ENCODE measurements at places on chromosomes 1 and 21.

GRCh38 chr21:39852021-39852721 lies 15.1 kb upstream of the PCP4 start:
- H3K4me3 ChIP-seq, result no peak overlapping the region
- H3K36me3 ChIP-seq, result no peaks in the 10 kb centered on the region
- no peaks in the 10 kb centered on the region for H3K4me1 ChIP-seq
- H3K27me3 ChIP-seq, result no peaks in the 10 kb centered on the region
- DNase-seq, result no peak

DNA sequence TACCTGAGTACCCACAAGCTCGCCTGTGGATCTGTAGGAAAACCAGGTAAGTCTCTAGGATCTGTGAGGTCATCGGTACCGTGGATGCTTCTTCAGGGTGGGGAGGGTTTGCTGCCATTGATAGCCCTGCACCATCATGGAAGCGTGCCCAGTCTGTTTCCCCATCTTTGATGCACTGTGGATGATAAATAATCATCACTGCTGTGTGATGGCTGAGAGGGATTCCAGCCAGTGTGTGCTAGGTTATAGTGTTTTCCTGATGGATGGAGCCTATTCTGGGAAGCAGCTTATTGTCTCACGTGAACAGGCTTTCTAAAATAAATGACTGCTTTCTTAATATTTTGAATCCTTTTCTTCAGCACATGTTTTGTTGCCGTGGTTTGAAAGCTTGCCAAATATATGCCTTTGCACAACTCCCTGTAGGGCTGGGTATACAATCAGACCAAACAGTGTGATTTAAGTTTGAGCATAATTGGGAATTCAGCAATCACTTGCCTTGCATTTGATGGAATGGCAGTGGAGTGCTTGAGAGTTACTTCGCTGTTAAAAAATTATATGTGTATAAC lies 113.8 kb downstream of the CAMTA1 start:
- H3K27ac ChIP-seq, result no peak overlapping the region
- no peaks in the 10 kb centered on the region for H3K36me3 ChIP-seq
- no peak for DNase-seq
- no peaks in the 10 kb centered on the region for H3K4me1 ChIP-seq

DNA sequence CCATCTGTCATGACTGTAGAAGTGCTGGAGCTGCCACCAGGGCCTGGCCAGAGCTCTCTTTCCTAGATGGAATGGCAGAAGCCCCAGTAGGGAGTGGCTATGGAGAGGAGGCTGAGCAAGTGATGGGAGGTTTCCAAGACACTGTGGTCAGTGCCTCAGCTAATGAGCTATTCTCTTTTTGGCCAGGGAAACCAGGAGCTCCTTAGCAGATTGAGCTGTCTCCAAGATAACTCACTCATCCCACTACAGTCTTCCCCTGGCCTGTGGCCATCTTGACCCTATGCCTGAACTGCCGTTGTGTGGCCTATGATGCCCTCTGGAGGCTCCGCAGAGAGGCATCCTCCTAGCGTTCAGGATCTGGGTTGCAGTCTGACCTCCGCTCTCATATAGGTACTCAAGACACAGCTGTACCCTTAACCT lies 60.5 kb downstream of the ERI3 start:
- no peak for DNase-seq
- no peaks in the 10 kb centered on the region for H3K27me3 ChIP-seq
- H3K4me1 ChIP-seq, result no peaks in the 10 kb centered on the region
- H3K4me3 ChIP-seq, result no peak overlapping the region
- peaks cover 25% of the 10 kb centered on the region for H3K36me3 ChIP-seq
- no peak overlapping the region for H3K27ac ChIP-seq

DNA sequence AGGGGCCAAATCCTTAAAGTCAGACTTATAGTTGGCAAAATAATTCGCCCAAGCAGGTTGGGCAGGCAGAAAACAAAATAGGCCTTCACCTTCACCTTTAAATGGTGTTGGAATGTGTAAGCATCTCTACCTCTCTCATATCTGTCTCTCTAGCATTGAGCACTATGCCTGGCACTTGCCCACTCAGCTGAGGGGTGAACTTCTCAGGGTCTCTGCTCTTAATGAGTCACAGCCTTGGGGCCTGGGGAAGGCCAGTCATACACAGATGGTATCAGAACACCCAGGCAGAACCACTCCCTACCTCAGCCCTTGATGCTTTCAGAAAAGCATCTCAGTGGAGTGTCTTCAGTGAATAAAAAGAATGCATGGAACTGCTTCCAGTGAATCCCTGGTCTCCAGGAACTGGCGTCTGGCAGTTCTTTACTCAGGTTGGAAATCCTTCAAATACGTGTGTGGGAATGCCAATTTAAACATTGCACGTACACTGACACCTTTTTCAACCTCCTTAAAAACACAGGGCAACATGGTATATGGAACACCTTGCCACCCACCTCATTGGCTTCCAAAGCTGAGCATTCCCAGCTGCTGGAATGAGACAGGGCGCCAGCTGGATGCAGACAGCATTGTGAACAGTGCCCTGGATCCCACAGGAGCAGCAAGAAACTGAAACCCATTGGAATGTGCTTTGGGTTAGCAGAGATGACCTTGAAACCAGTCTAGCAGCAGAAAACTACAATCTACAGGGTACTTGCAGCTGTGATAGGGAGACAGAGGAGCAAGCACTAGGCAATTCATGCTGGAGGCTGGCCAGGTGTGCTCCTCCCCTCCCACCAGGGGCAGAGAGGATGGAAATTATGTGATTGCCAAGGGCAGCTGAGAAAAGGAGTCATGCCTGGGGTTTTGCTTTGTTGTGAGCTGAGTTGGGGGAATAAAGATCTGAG lies 30.0 kb downstream of the ZNF697 start:
- no peaks in the 10 kb centered on the region for H3K4me1 ChIP-seq
- H3K4me3 ChIP-seq, result no peak overlapping the region
- no peaks in the 10 kb centered on the region for H3K36me3 ChIP-seq
- no peak for DNase-seq
- H3K27me3 ChIP-seq, result no peaks in the 10 kb centered on the region

GRCh38 chr1:22119626-22120468 lies 23.1 kb downstream of the WNT4 start:
- DNase-seq, result peak; percentile 38
- H3K27ac ChIP-seq, result no peak overlapping the region
- H3K36me3 ChIP-seq, result peaks cover 12% of the 10 kb centered on the region

GRCh38 chr1:69992594-69992993 lies 212.8 kb downstream of the LRRC40 start:
- DNase-seq, result no peak
- H3K36me3 ChIP-seq, result no peaks in the 10 kb centered on the region
- no peak overlapping the region for H3K27ac ChIP-seq
- H3K4me3 ChIP-seq, result no peak overlapping the region
- no peaks in the 10 kb centered on the region for H3K27me3 ChIP-seq

- H3K4me3 ChIP-seq, result no peak overlapping the region
- DNase-seq, result no peak
These were observed 32.6 kb downstream of the ATP1B1 start for GRCh38 chr1:169138866-169139670.

GRCh38 chr1:61461406-61462384 lies 263.2 kb downstream of the TM2D1 start:
- H3K4me1 ChIP-seq, result no peaks in the 10 kb centered on the region
- no peak for DNase-seq
- H3K36me3 ChIP-seq, result no peaks in the 10 kb centered on the region
- H3K27me3 ChIP-seq, result no peaks in the 10 kb centered on the region
- no peak overlapping the region for H3K4me3 ChIP-seq

DNA sequence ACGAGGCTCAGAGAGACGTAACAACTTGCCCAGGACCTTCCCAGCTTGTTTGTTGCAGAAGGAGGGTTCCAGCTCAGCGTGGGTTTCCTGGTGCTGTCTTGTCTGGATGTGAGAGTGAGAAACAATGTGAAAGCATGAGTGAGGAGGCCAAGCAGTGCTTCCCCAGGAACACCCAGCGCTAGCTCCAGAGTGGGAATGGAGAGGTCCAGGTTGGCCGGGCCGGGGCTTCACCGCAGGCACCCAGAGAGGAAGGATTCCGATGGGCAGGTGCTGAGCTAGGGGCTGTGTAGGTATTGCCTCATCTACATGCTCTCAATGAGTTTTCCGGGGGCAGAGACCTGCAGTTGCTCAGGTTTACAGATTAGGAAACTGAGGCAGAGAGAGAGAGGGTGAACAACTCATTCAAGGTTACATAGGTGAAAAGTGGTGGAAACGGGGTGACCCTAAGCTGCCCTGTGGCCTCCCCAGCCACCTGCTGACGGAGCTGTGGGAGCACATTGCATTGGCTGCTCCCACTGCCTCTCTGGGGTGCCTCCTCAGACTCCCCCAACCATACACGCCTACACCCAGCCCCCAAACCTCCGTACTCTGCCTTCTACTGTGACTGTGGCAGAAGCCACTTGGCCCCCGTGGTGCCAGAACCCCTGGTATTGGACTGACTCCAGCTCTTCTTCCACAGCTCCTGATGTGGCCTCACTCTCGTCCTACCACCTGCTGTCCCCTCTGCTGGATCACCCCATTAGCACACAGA lies 51.2 kb downstream of the B3GALT5 start:
- H3K27me3 ChIP-seq, result no peaks in the 10 kb centered on the region
- no peak overlapping the region for H3K27ac ChIP-seq
- H3K4me1 ChIP-seq, result no peaks in the 10 kb centered on the region
- DNase-seq, result no peak
- no peaks in the 10 kb centered on the region for H3K36me3 ChIP-seq

DNA sequence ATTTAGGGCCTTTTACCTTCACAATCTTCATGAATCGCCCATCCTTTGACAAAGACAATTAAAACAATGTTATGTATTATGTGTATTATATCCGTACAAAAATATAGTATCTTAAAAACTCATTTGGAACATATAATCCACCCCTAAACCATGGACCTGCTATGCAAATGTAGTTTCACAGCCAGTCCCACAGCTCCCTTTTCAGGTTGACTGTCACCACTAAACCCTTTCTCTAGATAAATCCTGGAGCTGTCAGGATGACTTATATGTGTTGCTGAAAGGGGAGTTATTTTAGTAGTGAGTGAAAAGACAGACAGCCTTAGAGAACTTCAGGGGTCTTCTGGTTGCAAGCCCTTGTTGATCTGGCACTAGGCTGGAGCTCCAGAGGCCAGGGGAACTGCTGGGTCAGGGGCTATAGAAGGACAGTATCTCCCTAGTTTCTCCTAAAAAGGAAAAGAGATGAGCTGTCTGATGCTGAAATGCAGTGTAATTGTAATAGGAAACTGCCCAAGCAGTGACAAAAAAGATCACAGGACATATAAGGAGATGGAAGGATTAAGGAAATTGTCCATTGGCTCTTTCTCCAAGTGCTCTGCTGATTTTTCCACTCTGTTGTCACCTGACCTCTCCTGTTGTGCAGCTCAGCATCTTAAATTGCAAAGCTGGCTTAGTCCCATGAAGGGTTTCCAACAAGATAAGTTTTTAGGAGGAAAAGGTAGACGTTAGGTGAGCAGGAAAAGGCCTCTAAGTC lies 127.7 kb downstream of the S1PR1 start:
- DNase-seq, result no peak
- H3K27ac ChIP-seq, result no peak overlapping the region
- no peaks in the 10 kb centered on the region for H3K4me1 ChIP-seq

DNA sequence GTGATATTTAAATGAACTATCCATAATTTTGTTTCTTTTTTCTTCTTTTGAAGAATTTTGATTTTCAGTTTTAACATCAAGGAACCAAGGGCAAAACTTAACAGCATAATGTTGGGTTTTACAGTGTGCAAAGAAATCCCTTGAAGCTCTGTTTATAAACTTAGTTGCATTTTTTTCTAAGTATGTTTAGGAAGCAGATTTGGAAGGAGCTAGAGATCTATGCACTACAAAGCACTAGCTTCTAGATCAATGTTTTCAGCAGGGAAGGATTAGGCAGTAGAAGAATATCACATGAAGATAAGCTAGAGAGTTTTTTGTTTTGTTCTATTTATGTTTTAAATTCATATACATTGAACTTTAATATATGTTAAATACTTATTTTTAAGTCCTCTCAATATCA lies 250.6 kb upstream of the C1orf105 start:
- H3K4me1 ChIP-seq, result no peaks in the 10 kb centered on the region
- no peaks in the 10 kb centered on the region for H3K27me3 ChIP-seq
- H3K4me3 ChIP-seq, result no peak overlapping the region
- H3K27ac ChIP-seq, result no peak overlapping the region
- H3K36me3 ChIP-seq, result no peaks in the 10 kb centered on the region

GRCh38 chr1:94119796-94120569 lies 965 bp downstream of the ABCA4 start:
- no peak overlapping the region for H3K4me3 ChIP-seq
- no peaks in the 10 kb centered on the region for H3K4me1 ChIP-seq
- no peak overlapping the region for H3K27ac ChIP-seq
- DNase-seq, result no peak
- no peaks in the 10 kb centered on the region for H3K27me3 ChIP-seq
- no peaks in the 10 kb centered on the region for H3K36me3 ChIP-seq

DNA sequence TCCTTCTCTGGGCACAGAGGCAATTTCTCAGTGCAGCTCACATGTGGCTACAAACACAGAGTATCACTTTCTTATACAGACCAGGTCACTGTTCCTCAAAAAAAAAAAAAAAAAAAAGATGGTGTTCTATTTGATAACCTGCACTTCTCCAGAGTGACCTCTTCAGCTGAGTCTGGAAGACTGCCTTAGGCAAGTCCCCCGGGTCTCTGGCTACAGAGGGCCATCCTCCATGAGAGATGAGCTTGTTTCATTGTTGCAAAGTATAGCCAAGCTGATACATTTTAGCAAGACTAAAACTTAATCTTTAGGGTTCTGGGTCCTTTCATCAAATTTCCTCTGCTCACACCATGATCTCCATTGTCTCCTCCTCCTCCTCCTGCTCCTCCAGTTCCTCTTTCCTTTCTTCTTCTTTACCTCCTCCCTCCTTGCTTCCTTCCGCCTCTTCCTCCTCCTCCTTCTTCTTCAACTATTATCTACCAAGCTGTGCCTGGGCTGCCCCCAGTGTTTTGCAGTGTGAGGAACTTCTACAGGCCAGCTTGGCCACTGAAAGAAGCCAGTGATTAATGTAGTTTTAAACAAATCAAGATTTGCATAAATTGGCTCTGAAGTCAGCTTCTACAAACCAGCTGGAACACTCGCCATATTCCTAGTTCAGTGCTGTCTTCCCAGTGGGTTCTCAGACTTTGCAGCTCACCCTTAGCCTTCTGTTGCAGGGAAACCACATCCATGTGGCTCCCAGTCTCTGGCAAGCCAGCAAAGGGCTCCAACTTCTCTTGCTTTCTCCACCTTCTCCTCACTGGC lies 139.4 kb downstream of the RUNX1 start:
- H3K27ac ChIP-seq, result peak overlapping the region; percentile 53
- no peak overlapping the region for H3K4me3 ChIP-seq
- H3K4me1 ChIP-seq, result peaks cover 51% of the 10 kb centered on the region

DNA sequence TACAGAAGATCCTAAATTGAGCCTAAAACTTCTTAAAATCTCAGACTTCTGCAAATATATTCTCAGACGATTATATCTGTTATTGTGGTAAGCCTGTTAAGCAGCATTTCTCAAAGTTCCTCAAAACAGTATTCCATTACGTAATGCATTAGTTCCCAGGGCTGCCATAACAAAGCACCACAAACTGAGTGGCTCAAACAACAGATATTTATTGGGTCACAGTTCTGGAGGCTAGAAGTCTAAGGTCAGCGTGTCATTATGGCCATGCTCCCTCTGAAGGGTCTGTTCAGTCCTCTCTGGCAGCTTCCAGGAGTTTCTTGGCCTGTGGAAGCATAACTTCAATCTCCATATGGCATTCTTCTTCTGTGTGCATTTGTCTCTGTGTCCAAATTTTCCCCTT lies 103.5 kb upstream of the ST6GALNAC5 start:
- H3K27me3 ChIP-seq, result no peaks in the 10 kb centered on the region
- no peaks in the 10 kb centered on the region for H3K4me1 ChIP-seq
- H3K27ac ChIP-seq, result no peak overlapping the region
- H3K36me3 ChIP-seq, result no peaks in the 10 kb centered on the region
- no peak for DNase-seq

- no peaks in the 10 kb centered on the region for H3K27me3 ChIP-seq
- DNase-seq, result peak; percentile 60
These were observed 62.5 kb upstream of the EFHD2 start for GRCh38 chr1:15347182-15347581.
